ENCODE measurements at places on chromosomes 7 and 10.
A peak's percentile ranks its signal among the peaks of the same experiment; 100 is the strongest.

DNA sequence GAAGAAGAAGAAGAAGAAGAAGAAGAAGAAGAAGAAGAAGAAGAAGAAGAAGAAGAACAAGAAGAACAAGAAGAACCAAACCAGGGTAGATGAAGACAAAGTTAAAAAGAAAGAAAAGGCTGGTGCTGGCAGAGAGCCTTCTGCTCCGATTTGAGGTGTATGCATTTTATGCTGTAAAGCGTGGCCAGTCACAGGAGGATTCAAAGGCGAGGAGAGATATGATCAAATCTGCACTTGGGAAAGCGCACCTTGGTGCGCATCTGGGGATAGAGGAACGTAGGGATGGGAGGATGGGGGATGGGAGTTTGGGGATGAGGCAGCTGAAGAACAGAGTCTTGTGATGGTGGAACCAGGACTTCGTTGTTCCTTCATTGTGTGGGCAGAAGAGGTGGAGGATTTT lies at the start of gene NME8:
NME8 (plus strand) TSS at position 301 of the 400 bp plus-strand sequence. CDS start 1,670 bp downstream, outside the sequence.
- H3K27ac ChIP-seq: no peak within 1 kb of the TSS
- no peak within 1 kb of the TSS for H3K4me3 ChIP-seq
- peaks cover 20% of the 10 kb centered on the region for H3K27me3 ChIP-seq
- H3K36me3 ChIP-seq: no peaks in the 10 kb centered on the region

DNA sequence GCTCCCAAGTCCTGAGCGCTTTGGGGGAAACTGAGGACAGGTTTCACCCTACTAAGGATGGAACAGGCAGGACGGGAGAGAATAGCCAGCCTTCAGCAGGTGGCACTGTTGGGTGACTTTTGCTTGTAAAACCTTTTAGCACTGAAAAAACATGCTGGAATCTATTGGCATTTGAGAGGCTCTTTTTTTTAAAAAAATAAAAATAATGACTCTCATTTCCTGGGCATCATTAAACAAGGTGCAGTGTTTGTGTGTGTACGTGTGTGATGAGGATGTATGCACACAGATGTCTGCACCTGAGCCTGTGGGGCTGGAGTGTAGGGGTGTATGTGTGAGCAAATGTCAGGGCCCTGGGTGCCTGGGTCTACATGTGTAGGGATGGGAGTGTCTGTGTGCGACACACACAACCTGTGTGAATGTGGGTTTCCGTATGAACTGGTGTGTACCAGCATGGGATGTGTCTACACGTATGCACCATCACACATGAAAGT lies 177.9 kb downstream of the RPS24 start:
- no peaks in the 10 kb centered on the region for H3K36me3 ChIP-seq
- no peak overlapping the region for H3K4me3 ChIP-seq
- H3K27me3 ChIP-seq: peaks cover 13% of the 10 kb centered on the region
- peak overlapping the region; percentile 55 for H3K27ac ChIP-seq

GRCh38 chr7:42348631-42349030 lies 111.6 kb upstream of the GLI3 start:
- H3K4me1 ChIP-seq: peaks cover 46% of the 10 kb centered on the region
- DNase-seq: no peak
- H3K27ac ChIP-seq: no peak overlapping the region
- H3K27me3 ChIP-seq: no peaks in the 10 kb centered on the region

- H3K27ac ChIP-seq: no peak overlapping the region
- no peak overlapping the region for H3K4me3 ChIP-seq
- H3K4me1 ChIP-seq: no peaks in the 10 kb centered on the region
- no peak for DNase-seq
Observed at GRCh38 chr7:146982482-146982881, 865.9 kb downstream of the CNTNAP2 start.

- H3K4me1 ChIP-seq: no peaks in the 10 kb centered on the region
- H3K4me3 ChIP-seq: peak overlapping the region; percentile 38
- no peaks in the 10 kb centered on the region for H3K36me3 ChIP-seq
- H3K27me3 ChIP-seq: peaks cover 84% of the 10 kb centered on the region
Observed at GRCh38 chr10:43230101-43230908, 36.6 kb downstream of the RASGEF1A start.

DNA sequence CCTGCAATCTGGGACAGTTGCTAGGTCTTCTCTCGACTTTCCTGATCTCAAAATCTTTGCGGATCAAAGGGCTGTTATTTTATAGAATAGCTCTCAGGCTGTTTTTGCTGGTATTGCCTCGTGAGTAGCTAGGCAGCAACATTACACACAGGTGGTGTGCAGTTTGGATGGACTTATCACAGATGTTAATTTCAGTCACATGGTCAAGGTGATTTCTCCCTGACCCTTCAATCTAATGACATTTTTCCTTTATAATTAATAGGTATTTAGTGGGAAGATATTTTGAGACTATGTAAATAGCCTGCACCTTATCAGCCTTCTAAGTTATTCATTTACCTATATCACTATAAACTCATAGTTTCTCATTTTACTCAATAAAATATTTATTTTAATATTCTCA lies 309.6 kb upstream of the PRKCQ start:
- peaks cover 5% of the 10 kb centered on the region for H3K27me3 ChIP-seq
- no peaks in the 10 kb centered on the region for H3K36me3 ChIP-seq
